ENCODE measurements at places on chromosomes 5 and 9.

- no peak for DNase-seq
Measured at GRCh38 chr9:75186767-75187380, 98.6 kb downstream of the OSTF1 start.

DNA sequence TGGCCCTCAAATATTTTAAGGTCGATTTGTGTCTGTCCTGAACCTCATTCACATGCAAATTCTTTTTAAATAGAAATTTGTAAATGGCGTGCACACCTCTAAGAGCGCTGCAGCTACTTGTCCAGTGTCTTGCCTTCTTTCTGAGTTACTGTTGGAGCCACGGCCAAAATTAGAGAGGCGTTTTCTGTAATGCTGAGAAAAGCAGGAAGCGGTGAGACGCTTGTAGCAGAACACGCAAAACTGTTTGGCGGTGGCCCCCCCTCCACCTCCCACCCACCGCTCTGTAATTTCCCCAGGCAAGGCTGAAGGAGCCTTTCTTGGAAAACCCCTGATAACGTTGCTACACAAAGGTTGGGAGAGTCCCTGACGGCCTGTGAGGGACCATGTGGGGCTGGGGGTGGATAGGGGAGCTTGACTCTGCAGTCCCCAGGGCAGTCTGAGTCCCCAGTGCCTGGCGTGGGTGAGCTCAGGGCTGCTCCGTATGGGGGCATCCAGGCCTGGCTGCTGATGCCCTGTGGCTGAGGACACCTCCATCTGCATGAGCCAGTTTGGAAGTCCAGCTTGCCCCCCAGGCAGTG is 96.5 kb downstream of the GADD45G start:
- DNase-seq = no peak

DNA sequence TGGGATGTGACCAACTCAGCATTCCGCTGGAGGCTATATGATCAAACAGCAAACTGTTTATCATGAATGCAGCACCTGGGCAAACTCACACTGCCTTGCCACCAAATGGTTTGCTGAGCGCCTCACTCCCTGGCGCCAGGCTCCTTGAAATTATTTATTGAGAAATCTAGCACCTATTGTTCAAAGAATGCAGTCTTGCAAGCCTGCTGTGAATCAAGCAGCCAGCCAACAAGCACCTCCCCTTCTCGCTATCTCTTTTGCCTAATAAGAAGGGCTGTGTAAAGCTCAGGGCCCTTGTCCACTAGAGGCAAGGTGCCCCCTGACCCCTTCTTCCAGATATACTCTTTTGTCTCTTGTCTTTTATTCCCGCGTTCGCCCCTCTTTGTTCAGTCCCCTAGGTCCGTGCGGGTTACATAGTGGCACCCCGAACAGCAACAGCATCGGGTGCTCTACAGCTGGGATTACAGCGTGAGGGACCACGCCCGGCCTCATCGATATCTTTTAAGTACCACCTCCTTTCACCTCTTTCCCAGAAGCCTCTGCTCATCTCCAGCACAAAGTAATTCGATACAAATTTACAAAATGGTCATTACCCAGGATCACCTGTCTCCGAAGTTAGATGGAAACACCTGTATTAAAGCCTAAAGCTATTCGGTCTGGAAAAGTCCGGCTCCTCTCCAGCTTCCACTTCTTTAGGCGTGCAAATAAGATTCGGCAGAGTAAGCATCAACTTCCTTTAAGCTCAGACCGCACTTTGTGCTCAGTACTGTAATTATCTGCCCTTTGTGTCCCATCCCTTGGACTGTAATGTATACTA is 896 bp downstream of the RIGI start:
- no peak for DNase-seq

- DNase-seq = no peak
Measured at GRCh38 chr5:56761151-56761885, 54.0 kb upstream of the MAP3K1 start.

DNA sequence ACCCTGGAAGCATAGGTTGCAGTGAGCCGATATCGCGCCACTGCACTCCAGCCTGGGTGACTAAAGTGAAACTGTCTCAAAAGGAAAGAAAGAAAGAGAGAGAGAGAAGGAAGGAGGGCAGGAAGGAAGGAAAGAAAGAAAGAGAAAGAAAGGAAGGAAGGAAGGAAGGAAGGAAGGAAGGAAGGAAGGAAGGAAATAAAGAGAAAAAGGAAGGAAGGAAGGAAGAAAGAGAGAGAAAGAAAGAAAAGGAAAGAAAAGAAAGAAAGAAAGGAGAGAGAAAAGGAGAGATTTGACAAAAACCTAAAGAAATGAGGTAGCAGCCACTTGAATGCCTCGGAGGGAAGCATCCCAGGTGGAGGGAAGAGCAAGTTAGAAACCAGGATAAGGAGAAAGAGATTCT is 44.6 kb downstream of the MSX2 start:
- no peak for DNase-seq

- no peak for DNase-seq
Measured at GRCh38 chr9:134501761-134502265, 139.8 kb upstream of the COL5A1 start.

- DNase-seq = no peak
Measured at GRCh38 chr5:135830876-135831275, 3.6 kb upstream of the SLC25A48 start.

DNA sequence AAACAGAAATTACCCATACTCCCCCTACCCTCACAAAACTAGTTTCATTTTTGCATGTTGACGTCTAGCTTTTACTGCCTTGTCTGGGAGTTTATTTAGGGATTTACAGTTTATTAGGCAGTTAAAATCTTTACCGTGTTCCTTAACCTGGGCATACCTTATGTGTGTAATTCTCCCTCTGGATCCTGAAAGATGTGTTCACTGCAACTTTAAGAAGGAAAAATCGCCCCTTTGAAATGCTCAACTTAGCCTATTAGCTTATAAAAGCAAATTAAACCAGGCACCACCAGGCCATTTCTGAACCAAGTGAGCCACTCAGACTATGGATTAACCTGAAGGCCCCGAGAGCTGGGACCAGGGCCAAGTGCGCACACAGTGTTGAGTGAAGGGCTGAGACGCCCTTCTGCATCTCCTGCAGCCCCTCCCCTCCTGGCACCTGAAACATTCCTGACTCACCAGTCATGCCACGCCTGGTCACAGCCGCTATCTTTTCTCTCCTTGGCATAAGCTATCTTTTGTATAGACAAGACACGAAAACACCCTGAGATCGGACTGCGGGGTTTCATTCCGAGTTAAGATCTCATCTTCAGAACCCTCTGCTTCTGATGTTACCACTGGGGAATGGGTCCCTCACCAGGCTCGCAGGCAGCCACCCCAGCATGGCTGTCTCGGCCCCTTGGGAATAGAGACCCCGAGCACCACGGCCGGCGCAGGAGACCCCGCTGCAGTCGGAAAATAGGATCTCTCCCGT is 111.9 kb downstream of the ROR2 start:
- no peak for DNase-seq

- DNase-seq = no peak
Measured at GRCh38 chr5:16935231-16936149, 598 bp downstream of the MYO10 start.

DNA sequence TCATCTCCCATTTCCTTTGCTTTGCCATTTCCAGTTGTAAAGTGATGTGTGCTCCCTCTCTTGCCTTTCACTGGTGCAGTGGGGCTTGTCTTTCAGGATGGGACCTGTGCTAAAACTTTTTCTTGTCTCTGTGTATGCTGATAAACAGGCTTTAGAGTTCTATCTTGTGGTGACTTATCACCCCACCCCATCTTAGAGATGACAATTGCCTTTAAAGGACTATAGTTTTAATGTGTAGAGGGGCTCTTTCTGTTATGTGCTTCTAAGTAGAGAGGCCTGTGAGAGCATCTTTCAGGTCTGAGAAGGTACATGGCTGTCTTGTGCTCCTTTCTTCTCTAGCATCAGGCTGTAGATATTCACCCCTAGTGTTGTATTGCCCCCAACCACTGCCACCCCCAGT is 21.9 kb downstream of the MAN2A1 start:
- DNase-seq = no peak

DNA sequence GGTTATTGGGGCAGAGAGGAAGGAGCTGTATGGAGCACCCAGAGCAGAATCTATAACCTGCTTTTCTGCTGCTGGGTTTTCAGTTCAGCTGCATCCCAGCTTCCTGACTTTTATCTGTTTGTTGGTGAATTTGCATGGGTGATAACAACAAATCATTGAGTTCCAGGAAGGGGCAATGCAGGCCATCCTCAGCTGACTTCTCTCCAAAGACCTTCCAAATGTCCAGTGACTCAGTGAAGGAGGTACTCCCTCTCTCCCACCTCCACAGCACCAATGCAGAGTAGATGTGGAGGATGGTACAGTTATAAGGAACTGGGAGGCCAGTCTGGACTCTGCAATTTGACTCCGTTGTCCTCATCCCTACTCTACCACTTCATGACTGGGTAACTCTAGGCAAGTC is 1.6 kb upstream of the TXN start:
- DNase-seq = no peak

- no peak for DNase-seq
Measured at GRCh38 chr5:180860273-180860886, 696 bp downstream of the ZFP62 start.

DNA sequence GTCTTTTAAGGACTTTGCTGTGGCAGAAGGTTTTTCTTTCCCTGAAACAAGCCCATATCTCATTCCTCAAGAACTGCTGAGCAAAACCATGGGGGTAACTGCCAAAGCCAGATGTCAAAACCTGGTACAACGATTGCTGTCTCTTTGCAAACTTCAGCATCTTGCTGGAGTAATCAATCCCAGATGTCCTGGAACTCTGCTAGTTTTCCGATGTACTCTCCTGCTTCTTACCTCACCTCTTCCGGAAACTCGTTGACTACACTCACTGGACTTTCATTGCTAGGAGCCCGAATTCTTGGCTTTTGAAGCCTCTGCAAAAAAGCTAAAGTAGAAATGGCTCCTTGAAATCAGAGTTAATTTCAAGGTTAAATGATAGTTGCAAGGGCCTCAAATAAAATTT is 23.3 kb downstream of the RAD1 start:
- no peak for DNase-seq

DNA sequence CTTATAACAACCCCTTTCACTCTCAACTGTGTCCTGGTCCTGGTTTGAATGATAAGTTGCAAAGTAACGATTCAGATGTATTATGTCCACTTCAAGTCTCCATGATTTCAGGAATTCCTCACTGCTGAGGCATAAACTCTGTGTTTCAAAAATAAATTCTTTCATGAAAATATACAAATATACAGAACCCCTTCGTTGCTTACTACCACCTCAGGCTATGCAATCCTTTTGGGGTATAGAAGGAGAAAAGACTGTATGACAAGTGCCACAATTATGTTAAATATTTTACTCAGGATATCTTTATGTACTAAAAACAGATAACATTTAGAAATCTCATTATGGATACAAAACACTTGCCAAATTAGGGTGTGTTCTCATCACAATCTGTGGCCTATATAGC is 190.7 kb downstream of the KCTD16 start:
- no peak for DNase-seq

GRCh38 chr9:113508111-113508749 is 44.7 kb downstream of the RGS3 start:
- DNase-seq = no peak

- DNase-seq = no peak
Measured at GRCh38 chr9:133945314-133945975, 46.7 kb downstream of the VAV2 start.

- DNase-seq = no peak
Measured at GRCh38 chr5:139592289-139592688, 31.1 kb downstream of the UBE2D2 start.

GRCh38 chr9:116700882-116701865 is 14.1 kb downstream of the TRIM32 start:
- DNase-seq = no peak

DNA sequence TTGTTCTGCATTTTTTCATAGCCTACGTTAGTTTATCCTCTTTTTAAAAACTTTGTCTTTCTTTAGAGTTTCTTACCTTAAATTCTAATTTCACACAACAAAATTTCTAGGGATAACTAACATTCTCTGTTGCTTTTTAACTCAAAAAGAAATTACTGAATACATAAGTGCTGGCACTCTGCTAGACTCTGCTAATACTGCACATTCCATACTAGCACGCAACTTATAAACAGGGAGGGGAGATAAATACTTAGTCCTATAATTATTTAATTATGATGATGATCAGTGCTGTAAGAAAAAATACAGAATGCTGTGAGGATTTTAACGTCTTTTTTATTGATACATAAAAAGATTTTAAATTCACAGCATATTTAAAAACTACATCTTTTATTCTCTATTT is 25.1 kb downstream of the RNF145 start:
- DNase-seq = no peak

GRCh38 chr9:126700296-126700695 is 86.6 kb downstream of the LMX1B start:
- DNase-seq = no peak

DNA sequence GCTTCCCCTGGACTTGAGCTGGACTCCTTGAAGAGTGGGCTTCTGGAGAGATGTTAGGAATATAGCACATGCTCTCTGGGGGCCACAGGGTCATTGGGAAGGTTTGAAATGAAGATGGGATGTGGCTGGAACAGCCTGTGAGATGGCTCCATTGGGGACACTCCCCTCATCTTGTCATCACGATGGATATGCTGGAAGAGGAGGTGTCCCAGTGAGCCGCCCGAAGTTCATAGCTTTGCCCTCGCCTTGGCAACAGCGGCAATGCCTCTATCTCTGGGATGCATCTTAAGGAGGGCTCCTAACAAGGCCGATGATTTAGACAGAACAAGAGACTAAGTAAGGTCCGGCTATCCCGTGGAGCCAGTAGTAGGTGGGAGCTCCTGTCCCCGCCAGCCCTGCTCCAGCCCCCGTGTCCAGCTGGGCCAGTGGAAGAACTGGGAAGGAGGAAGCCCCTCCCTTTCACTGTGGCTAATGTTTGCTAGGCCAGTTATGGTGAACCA is 23.9 kb downstream of the AMBP start:
- DNase-seq = no peak

GRCh38 chr5:112434641-112435040 is 15.6 kb upstream of the EPB41L4A start:
- no peak for DNase-seq

DNA sequence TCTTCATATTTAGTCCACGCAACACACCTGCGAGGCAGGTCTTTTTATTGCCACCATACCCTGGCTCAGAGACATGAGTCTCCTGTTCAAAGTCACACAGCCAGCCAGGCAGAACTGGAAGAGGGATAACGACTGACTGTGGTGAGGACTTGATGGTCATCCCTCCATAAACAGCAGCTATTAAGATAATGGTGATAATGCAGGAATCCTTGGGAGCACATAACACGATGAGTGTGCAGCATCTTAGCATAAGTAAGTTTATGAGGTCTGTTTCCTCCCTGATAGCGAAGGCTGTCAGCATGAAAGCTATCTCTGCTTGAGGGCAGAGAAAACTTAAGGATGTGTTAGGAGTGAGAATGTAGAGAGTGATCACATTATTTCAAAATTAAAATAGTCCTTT is 30.9 kb downstream of the KCTD16 start:
- DNase-seq = no peak

GRCh38 chr5:140207250-140207964 is 32.4 kb downstream of the CYSTM1 start:
- DNase-seq = no peak

- no peak for DNase-seq
Measured at GRCh38 chr5:110032376-110032775, 342.6 kb downstream of the MAN2A1 start.

GRCh38 chr5:131394128-131394527 is 130.3 kb downstream of the CDC42SE2 start:
- no peak for DNase-seq

- no peak for DNase-seq
Measured at GRCh38 chr5:95725937-95726810, 5.0 kb upstream of the RHOBTB3 start.

GRCh38 chr5:176770431-176770830 is 39.9 kb upstream of the UNC5A start:
- DNase-seq = no peak

- DNase-seq = no peak
Measured at GRCh38 chr9:12748016-12748415, 26.8 kb upstream of the LURAP1L start.

- no peak for DNase-seq
Measured at GRCh38 chr9:116414374-116414773, 260.8 kb downstream of the PAPPA start.

Measured in nucleus accumbens (tissue), 56 donors.